ENCODE measurements at places on chromosomes 11 and 22.
A peak's percentile ranks its signal among the peaks of the same experiment; 100 is the strongest.

GRCh38 chr11:113778111-113778910 is 1.3 kb upstream of the CLDN25 start:
- DNase-seq, result peak; percentile 73

GRCh38 chr11:78218707-78219492 is 30.2 kb downstream of the USP35 start:
- peak; percentile 55 for DNase-seq

DNA sequence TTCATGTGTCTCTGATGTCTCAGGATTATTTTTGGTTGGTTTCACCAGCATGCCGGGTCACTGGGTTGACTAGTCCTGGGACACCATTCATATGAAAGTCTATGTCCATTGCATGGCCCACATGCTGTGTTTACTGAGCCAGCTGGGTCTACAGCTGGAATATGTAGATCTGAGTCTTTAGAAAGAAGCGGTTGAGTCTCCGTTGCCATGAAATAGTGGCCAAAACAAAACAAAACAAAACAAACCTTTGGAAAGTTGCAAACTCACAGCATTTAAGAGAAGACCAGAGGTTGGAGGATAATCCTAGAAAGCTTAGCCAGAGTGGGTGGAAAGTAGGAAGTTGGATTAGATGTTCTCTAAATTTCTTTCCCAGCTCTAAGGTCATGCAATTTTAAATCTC is 191.8 kb upstream of the NTM start:
- no peak for DNase-seq

GRCh38 chr22:20866736-20867135 is 7.9 kb downstream of the SNAP29 start:
- no peak for DNase-seq

DNA sequence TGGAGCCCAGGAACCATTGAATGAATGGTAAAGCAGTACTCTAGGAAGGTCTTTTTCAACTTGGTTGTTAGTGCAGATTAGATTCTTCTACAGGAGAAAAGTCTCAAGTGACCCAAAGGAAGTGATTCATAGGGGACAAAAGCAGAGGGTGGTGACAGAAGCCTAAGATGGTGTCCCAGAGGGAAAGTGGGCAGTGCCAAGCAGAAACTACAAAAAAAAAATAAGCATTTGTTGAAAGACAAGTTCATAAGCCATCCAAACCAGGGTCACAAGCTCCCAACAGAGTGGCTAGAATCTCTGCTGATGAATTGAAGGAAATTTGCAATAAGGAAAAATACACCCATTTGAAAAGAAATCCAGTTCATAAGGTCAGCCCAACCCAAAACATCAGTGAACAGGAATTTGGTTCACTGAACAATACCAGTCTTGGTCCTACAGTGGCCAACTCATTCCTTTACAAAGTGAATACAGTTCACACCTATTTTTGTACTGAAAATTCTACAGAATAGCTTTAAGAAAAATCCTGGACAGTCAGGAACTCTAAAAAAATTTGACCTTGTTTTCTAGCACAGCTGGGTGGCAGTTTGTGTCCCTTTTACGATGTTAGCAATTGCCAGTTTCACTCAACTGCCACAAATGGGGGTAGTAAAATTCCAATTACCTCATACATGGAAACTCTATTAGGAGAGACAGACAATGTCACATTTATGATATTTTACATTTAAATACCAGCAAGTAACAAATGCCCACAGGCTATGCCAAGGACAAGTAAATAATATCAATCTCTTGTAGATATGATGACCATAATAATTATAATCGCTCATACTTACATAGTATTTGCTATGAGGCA is 21.6 kb upstream of the NUP160 start:
- no peak for DNase-seq

DNA sequence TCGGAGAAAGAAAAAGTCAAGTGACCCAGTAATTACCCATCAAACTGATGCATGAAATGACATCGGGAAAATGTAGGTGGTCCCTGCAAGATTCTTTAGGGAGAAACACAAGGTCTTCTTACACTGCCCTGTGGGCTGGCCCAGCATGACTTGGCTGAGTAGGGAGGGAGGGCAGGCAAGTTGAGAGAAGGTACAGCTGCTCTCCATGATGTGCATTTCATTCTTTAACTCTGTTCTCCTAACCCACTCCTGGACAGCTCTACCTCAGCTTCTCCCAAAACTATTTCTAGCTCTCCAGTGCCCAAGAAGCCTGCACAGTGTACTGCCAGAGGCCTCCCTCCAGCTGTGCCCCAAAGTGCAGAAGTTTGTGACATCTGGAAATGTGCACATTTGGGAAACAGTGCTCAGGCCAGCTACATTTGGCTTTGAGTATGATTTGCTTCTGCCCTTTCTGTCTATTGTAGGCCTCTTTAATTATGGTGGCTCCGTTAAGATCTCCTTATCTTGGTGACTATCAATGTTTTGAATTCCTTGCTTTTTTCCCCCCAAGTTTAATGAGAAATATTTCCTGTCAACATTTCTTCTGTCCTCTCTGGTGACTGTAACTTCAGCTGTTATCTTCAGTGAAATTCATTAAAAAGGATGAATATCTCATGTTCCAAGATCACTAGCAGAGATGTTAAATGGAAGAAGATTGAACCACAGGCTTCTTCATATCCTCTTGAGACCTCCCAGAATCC is 26.7 kb upstream of the PRSS23 start:
- no peak for DNase-seq

GRCh38 chr22:34045311-34045710 is 125.0 kb upstream of the LARGE1 start:
- DNase-seq, result no peak

DNA sequence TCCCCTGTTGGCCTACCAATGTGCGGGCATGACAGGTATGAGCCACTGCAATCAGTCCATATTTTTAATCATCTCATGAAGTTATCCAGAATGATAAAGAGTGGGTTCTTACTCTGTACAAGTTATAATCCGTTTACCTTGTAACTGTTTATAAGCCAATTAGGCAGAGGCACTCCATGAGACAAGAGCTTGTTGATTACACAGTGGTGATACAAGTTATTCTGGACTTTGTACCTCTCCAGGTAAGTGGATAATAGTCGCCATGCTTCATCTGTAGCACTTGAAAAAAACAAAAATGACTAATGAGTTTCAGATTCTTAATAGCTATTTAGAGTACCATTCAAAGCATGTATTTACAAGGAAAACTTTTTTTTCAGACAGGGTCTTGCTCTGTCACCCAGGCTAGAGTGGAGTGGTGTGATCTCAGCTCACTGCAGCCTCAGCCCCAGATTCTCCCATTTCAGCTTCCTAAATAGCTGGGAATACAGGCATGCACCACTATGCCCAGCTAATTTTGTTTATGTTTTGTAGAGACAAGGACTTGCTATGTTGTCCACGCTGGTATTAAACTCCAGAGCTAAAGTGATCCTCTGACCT is 17.7 kb upstream of the FNBP4 start:
- no peak for DNase-seq

GRCh38 chr11:128592454-128592853 is 5.1 kb upstream of the ETS1 start:
- no peak for DNase-seq

GRCh38 chr11:4808476-4808875 is 4.3 kb upstream of the OR52R1 start:
- no peak for DNase-seq

GRCh38 chr11:72305891-72306585 is 62.1 kb upstream of the PHOX2A start:
- no peak for DNase-seq

- DNase-seq, result no peak
Measured at GRCh38 chr11:67632175-67632981, 2.6 kb upstream of the NUDT8 start.

GRCh38 chr11:23502826-23503225 is 642.6 kb upstream of the CCDC179 start:
- no peak for DNase-seq

DNA sequence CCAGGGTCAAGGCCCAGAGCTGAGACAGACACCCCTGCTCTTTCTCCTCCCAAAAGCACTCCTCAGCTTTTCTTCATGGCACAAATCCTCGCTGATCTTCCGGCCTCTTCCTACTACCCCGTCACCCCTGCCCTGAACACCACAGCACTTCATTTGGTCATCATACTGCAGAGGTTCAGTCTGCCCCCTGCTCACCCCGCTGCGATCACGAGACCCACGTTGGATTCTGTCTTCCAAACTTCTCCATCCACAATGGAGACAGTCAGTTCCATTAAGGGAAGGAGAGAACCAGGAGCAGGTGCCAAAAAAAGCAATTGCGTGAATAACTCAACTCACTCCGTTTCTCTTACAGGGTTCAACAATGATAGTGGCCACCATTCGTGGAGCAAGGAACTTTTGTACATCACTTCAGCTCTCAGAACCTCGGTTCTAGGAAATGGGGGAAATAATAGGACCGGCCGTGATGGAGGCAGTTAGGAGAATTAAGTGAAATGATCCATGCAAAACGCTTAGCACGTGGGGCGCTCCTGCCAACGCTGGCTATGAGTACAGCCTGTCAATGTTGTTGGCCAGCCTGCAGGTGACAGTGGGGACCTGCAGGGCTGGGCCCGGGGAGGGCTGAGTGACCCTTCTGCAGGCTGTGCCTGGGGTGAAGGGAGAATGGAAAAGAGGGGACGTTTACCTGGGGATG is 45.9 kb downstream of the MN1 start:
- no peak for DNase-seq

- peak; percentile 69 for DNase-seq
Measured at GRCh38 chr22:33919391-33920196, 682 bp downstream of the LARGE1 start.

DNA sequence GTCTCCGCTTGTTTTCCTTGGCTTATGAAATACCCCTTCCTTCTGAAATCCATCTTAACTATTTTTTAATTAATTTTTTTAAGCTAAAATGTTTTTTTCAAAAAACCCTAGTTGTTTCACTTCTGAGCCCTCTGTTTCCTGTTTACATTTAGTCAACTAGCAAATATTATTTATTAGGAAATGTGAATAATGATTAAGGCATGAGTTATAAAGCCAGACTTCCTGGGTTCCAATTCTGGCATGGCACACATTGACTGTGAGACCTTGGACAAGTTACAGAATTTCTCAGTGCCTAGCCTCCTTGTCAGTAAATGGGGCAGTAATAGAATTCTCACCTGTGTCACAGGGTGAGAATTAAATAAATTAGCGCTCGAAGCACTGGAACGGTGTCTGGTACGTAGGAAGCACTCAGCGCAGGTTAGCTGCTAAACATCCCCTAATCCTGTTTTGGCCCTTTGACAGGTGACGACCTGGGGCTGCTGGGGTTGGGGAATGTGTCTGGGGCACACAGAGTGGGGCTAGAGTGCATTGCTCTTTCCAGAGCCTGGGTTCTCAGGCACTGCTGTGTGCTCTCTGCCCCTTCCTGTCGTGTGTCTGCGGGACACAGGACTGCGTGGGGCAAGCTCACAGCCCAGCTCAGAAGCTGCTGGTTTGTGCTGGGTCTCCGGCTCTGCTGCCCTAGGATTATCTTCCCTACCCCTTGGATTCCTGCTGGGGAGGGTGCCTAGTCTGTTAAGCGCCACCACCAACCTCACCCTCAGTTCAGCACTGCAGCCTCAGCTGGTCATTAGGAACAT is 13.1 kb downstream of the PANX1 start:
- DNase-seq, result no peak

- DNase-seq, result no peak
Measured at GRCh38 chr11:2148595-2148994, 9.4 kb upstream of the IGF2 start.

GRCh38 chr11:123357990-123358827 is 71.9 kb upstream of the GRAMD1B start:
- DNase-seq, result no peak

DNA sequence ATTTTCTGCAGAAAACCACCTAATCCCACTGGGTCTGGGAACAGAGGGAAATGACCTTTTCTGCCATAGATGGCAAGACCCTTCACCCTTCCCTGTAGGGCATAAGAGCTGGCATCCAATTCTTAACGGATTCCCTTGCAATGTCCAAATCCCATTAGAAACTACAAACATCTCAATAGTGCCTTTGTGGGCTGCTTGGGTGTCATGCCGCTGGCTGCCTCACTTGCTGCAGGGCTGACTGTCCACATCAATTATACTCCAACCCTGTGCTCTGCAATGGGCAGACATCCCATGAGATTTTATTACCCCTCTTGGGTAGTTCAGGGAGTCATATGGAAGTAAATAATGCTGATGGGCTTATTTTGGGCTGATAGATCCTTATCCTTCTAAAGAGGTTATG is 7.3 kb downstream of the GRAP2 start:
- no peak for DNase-seq

DNA sequence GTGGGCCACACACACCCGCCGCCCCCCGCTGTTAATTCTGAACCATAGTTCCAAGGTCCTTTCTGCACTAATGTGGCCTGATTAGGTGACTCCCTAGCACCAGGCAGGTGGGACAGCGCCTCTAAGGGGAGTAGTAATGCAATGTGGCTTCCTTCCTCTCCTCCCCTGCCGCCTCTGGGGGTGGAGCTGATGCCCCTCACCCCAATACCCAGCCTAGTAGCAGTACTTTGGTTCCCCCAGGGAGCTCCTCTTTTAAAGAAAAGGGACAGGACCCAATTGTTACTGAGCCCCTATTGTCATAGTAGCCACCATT is 14.4 kb downstream of the RTN4RL2 start:
- no peak for DNase-seq

DNA sequence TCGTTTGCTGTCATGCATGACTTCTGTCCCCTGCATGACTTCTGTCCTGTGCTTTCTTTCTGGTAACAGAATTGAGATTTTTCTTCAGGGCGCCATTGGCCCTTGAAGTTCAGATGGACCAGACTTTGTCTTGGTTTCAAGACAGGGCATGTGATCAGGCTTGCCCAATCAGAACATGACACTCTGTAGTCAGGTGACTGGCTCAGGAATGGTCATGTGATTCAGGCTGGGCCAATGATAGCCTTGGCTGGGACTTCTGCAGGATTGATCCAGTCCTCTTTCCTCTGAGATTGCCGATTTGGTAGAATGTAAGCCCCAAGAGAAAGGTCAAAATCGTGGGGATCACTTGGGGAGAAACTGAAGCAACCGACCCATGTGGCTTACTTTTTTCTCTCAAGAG is 90.5 kb upstream of the ALX4 start:
- DNase-seq, result no peak

GRCh38 chr11:103737747-103738146 is 298.7 kb upstream of the DDI1 start:
- no peak for DNase-seq

DNA sequence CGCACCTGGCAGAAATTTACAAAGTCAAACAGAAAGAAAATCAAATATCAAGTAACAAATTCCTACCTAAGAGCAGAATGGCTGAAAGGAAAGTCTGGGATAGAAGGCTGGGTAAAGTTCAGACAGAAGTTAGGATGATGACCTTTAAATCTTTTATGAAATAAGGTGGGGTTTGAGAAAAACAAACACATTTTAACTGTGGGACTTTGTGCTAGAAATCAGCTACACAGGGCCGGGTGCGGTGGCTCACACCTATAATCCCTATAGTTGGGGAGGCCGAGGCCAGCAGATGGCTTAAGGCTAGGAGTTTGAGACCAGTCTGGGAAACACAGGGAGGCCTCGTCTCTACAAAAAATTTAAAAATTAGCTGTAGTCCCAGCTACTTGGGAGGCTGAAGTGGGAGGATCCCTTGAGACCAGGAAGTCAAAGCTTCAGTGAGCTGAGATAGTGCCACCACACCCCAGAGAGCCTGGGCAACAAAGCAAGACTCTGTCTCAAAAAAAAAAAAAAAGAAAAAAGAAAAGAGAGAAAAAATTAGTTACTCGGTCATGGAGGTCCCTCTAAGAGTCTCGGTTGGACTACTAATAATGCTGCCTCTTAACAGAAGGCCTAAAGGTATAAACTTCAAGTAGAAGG is 119.7 kb upstream of the BID start:
- DNase-seq, result no peak

- DNase-seq, result no peak
Measured at GRCh38 chr11:94449437-94449836, 44.2 kb downstream of the MRE11 start.

Data from tibial artery (tissue), 4 donors.